ENCODE measurements at places on chromosomes 2 and 18. TPM values are rescaled to one million over a fixed set of nuclear protein-coding genes. Genes with fewer than 3 reads are reported as not detected.

ALLC gene
- not detected for total RNA-seq

ANTXR1 gene
- 123 TPM for total RNA-seq

FBXO15 gene
- total RNA-seq = 0.36 TPM

TCF23 gene
- not detected for total RNA-seq

LBH gene
- total RNA-seq = 272 TPM

VWC2L gene
- total RNA-seq = not detected

TET3 gene
- total RNA-seq = 8.0 TPM

PRKAG3 gene
- total RNA-seq = under 0.01 TPM

HNMT gene
- 100 TPM for total RNA-seq

DBI gene
- 65.1 TPM for total RNA-seq

All from osteoblast (primary cell).